ENCODE measurements at places on chromosomes 6 and 20. TPM values are rescaled to one million over a fixed set of nuclear protein-coding genes. Genes with fewer than 3 reads are reported as not detected.

ZNF165 gene
- total RNA-seq = 2.7 TPM

CRIP3 gene
- total RNA-seq = not detected

LTB gene
- 0.51 TPM for total RNA-seq

PRICKLE4 gene
- 7.7 TPM for total RNA-seq

IER3 gene
- total RNA-seq = 297 TPM

SLC17A3 gene
- total RNA-seq = not detected

SLC35F1 gene
- total RNA-seq = not detected

PI3 gene
- not detected for total RNA-seq

DNA sequence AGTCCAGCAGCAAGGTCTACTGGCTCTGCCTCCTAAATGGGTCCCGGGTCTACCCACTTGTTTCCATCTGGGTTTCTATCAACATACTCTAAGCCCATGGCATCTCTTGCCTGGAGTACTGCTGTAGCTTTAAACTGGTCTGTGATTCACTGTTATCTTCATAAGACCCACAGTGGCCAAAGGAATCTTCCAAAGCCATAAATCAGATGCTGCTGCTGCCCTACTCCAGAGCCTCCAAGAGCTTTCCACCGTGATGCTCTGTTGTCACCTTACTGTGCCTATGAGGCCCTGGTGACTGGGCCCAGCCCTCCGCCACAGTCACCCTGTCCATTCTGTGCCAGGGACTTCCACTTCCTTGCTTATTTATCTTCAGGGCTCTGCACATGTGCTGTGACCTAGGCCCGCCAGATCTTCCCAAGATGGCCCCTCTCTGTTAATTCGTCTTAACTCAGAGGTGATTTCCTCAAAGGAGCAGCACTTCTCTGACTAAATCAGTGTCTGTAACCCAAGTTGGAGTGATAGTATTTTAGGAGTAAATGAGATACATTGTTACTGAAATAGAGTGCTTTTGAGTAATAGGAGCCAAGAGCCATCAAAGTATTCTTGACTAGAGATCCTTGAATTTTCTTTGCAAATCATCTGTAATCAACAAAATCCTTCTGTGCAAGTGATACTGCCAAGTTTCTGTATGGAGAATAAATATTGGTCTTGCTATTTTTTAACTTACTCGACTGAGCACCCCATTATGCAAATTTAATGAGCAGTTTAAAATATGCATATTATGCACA lies 102.5 kb downstream of the PPP1R14C start:
- DNase-seq = no peak

DNA sequence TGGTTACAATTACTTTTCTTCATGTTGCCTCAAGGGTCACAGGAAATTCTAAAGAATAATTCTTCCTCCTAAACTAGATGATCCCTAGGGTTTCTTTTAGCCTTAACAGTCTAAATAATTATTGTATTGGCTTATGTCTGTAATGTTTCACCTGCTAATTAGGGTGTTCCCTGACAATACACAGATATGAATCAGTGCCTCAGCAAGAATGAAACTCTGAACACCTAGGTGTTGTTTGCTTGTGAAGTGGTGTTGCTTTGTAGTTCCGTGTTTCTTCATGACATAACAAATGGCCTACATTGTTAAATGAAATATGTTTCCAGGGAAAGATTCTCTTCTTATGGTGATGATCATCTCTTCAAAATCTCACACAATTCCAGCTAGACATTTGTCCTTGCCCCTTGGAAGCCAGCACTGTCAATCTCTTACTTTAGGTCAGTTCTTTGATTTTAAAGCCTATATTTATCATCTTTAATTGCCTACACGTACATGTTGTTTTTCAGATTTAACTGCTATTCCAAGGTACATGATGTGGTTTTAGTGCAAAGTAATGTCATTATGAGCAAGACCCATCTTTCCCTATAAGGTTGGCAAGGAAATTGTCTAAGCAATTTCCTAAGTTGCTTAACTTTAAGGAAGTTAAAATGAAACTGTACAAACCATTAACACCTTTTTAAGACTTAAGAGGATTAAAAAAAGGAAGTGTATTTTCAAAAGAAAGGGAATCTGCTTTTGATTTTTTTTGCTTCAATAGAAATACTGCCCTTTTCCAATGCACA lies 111.9 kb downstream of the TBC1D7 start:
- DNase-seq = no peak

DNA sequence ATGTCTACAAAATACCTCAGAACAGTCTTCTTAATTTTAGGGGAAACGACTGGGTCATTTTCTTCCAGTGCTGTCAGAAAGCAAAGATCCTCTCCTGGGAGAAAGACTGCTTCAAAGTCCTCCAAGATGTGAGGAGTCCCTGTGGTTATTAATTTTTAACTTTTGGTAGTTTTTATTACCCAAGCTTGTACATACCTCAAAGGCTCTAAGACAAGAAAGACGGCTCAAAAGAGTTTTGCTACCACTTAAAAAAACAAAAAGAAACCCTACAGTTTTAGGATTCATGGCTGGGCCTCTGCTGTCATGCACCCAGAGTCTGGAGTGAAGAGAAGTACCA lies 56.1 kb upstream of the APCDD1L start:
- DNase-seq = no peak

DNA sequence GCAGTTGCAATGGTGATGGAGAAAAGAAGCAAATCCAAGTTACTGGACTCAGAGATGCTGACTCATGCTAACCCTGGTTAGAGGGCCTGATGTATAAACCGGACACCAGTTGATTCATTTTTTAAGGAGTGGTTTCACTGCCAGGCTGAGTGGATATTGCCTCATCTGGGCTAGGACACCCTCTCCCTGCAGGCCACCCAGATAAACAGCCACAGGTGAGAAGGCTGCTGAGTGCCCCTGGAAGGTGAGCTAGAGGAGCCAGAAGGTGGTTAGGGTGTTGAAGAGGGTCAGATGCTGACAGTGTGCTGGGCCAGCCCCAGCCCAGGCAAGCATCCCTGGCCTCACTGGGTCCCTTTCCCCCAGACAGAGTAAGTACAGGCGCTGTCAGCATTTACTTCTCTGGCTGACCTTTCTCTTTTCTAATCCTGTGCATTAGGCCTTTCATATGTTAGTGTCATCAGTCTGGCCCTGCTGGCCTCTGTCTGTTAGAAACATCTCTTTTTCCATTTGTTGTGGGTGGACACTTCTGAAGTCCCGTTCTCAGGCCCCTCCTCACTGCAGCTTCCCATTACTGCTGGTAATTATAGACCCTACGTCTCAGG lies 13.5 kb downstream of the EPB41L1 start:
- no peak for DNase-seq

DNA sequence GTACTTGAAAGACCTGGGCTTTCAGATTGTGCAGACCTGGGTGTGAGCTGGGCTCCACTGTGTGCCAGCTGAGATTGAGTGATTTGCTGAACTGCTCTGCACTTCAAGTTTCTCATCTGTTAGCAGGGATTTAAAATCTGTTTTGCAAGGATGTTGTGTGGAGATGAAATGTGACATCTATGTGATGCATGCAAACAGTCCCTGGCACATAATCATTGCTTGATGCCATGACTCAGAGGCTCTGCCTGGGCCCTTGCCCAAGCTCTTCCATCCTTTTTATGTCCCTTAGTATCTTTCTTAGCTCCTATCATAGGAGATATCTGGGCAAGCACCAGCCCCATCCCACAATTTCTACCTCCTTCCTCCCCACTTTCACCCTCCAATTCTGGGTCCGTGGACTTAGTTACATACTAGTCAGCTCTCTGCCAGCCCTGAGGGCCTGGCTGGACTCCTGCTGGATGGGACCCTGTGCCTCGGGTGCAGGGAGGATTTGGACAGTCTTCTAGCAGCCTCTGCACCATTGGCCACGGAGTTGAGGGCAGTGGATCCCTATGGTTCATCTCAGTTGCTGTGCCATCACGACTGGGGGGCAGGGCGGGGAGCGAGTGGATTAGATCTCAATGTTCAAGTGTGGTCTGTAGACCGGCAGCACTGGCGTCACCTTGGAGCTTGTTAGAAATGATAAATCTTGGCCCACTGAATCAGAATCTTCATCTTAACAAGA lies 103.6 kb downstream of the MAP3K7 start:
- no peak for DNase-seq

DNA sequence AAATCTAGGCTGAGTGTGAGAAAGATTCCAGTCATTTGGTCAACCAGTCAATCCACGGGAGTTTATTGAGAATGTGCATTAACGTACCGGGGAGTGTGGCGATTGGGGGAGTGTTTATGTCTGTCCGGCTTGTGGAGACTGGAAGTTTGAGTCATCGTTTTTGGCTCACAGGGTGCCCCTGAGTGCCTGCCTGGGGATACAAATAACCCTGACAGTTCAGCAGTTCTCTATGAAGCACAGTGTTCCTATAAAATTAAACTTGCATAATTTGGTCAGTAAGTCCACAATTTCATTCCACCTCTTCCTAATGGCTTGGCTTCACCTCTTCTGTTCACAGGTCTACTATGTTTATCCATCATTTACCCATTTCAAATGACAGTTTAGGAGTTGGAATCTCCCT lies 72.6 kb upstream of the PLEKHG1 start:
- DNase-seq = no peak

GRCh38 chr6:16591396-16592222 lies 169.7 kb downstream of the ATXN1 start:
- no peak for DNase-seq

DNA sequence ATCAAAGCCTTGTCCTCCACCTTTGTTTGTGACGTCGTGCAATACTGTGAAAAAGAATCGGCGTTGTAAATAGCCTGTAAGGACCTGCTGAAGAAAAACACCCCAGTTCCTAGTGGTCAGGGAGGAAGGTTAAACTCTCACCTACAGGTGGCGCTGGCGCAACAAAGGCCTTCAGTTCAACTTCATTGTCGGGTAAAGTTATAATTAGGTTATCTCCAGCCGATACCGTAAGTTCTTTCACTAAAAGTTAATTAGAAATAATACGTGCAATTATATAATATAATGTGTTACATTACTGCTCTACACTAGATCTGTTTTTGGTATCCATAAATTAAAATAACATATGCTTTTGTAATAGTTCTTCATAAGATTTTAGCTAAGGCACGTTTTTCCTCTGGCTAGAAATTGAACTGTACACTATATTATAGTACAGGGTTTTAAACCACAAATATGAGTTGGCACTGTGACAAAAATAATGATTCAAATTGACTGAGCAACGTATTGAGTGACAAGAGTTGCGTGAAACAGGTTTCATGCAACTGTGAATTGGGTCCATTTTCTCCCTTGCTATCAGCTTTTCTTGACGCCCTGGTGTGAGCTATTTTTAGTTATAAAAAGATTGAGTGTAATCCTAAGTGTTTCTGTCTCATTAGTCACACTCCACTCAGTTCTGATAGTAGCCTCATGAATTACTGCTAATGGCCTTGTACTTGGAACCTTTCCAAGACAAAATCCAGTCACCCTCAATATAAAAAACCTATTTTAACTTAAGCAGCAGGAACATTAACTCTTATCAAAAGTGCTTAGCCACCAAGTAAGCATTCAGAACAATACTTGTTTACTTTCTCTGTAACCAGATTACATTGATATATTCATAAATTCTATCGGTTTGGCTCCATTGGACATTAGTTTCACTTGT lies 62.3 kb downstream of the KIAA0319 start:
- peak; percentile 87 for DNase-seq

GRCh38 chr6:39804466-39805065 lies 12.4 kb downstream of the DAAM2 start:
- no peak for DNase-seq

GRCh38 chr6:15269011-15269410 lies 23.1 kb downstream of the JARID2 start:
- DNase-seq = no peak

DNA sequence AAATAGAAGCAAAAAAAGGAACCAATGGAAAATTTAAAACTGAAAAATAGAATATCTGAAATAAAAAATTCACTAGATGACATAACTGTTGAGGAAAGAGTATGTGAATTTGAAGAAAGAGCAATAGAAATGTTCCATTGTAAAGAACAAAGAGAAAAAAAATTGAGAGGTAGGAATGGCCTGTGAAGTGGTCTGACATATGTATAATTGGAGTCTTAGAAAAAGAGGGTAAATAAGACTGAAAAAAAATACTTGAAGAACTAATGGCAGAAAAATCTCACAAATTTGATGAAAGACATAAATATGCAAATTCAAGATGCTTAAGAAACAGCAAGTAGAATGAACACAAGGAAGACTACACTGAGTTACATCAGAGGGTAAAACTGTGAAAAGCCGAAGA lies 93.4 kb downstream of the QKI start:
- no peak for DNase-seq

DNA sequence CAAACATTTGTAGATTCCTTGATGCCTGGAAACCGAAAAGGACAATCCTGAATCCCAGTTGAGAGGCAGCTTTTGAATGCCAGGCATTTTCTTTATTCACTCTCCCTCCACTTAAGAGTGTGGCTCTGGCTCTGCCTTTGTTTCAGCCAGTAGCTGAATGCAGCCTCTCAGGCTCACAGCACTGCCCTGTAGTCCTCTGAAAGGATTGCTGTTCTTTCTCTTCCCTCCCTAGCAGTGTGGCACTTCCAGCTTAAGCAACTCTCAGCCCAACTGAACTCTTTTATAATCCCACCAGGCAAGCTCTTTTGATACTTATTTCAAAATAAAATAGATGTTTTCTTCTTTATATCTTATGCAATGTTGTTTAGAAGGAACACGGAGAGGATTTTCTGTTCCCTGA lies 415.6 kb downstream of the GJA1 start:
- peak; percentile 34 for DNase-seq

Measured in G401 (cell line).